ENCODE measurements at places on chromosomes 3 and 15.

DNA sequence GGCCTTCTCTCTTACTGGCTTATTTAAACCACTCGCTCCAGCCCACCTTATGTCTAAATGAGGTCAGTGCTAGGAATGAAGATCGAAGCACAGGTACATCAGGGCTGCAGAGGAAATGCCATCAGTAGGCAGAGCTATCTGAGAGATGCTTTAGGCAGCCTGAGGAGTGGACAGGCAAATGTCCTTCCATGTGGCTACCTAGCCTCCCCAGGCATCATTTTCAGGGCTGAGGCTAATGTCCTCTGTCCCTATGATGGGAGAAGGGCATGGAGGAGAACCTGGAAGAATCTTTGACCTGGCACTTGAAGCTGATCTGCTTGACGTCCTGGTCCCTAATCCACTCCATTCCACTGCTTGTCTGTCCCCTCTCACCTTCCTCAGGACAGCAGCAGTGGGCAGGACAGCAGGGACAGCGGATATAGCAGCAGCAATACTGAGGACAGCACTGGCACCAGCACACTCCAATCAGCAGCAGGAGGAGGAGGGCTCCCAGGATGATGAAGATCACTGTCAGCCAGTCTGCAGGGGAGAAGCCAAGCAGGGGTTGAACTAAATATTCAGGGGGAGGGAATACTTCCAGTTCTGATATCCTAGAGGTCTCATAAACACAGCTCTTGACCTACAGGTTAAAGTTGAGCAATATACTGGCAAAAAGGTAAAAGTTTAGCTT is 21.0 kb downstream of the ILDR1 start:
- no peak for DNase-seq

- no peak for DNase-seq
Observed at GRCh38 chr3:185756477-185756876, 68.4 kb downstream of the IGF2BP2 start.

DNA sequence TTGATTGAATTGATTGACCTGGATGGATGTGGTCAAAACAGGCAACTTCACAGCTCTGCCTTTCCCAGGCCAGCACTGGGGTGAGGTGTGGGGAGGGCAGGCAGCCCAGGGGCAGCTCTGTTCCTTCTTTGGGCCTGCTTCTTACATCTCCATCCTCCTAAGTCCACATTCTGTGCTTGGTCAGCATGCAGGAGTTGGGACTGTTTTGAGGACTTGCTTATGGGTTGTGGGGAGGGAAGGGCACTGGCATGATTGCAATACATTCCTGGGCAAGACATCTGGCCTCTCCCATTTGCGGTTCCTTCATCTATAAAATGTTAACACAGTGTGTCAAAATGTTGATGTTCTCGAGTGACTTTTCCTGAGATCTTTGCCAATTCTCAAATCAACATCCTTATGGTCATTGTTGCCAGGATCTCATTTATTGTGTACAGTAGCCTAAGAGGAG is 84.1 kb downstream of the ST6GAL1 start:
- DNase-seq: no peak

DNA sequence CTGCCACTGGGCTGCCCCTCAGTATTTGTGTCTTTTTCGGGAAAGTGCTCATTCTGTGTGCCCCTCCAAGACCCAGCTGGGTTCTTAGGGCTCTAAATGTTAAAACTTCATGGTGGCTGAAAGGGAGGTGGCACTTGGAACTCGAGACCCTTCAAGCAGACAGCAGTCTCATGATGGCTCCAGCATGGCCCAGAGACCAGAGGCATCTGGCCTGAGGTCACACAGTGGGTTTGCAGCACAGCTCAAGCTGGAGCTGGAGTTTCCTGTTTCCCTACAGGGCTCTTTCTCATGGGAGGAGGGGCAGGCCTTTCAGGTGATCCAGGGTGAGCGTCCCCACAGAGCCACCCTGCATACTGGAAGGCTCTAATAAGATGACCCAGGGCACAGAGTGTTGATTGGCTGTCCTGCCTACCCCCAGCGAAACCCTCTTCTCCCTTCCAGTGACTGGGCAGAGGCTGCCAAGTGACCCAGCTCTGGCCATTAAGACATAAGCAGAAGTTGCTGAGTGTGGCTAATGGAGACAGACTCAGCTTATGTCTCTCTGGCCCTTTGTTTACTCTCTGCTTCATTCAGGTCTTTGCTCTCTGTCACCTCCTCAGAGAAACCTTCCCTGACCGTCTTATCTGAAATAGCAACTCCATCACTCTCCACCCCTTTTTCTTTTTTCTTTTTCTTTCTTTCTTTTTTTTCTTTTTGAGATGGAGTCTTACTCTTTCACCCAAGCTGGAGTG is 166.6 kb upstream of the SMAD3 start:
- DNase-seq: no peak

GRCh38 chr15:94383706-94384105 is 152.3 kb downstream of the MCTP2 start:
- no peak for DNase-seq

Data from left renal pelvis (tissue), 4 donors.